ENCODE measurements at places on chromosomes 16 and 17.

DNA sequence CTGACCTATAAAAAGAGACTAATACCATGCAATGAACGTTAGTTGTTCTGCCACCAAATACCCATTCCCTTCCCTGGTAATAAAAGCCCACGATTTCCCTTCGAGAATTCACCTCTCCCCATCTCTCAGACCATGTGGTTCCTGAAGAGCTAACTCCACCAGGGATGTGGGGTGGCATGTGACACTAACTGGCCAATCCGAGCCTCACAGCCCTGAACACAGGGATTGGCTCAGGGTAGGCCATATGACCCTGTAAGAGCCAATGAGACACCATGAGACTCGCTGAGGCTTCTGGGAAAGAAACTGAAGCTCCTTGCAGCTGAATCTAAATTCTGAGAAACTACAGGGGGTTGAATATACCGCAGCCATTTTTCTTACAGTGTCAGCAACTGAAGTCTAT is 21.1 kb downstream of the HELZ start:
- peak; percentile 65 for DNase-seq

- no peak for DNase-seq
These were observed 52.3 kb downstream of the TOX3 start for GRCh38 chr16:52494621-52495020.

DNA sequence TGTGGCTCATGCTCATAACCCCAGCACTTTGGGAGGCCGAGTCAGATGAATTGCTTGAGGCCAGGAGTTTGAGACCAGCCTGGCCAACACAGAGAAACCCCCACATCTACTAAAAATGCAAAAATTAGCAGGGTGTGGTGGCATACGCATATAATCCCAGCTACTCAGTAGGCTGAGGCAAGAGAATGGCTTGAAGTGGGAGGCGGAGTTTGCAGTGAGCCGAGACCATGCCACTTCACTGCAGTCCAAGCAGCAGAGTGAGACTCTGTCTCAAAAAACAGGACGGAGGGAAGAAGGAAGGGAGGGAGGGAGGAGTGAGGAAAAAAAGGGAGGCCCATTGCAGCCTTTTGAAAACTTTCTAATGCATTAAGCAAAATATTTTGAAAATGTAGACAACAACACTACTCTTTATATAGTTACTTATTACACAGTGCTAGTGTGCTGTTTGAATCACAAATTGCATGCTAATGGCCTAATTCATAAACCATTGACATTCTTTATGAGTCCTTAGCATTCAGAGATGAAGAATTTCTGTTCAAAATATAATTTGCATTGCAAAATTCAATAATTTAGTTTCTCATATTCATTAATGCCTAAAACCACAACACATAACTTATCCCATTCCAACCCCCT is 59.4 kb downstream of the TMEM114 start:
- no peak for DNase-seq

GRCh38 chr17:71338396-71338795 is 782.4 kb upstream of the SOX9 start:
- DNase-seq: no peak

GRCh38 chr16:50282010-50282538 is 15.7 kb downstream of the ADCY7 start:
- peak; percentile 85 for DNase-seq

DNA sequence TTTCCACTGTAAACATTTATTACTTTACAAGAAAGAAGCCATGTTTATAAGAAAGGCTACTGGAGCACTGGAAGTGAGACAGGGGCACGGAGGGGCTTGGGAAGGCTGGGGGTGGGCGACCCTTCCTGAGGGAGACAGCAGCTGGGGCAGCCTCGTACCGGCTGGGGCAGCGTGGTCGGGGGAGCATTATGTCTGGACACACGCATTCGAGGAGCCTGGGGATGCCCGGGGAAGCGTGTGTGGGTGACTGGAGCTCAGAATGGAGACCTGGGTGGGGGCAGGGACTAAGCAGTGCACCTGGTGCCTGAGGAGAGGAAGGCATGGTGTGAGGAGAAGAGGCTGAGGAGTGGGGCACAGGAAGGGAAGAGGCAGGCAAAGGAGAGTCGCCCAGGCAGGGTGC is 64.5 kb downstream of the SRCIN1 start:
- DNase-seq: no peak

GRCh38 chr17:55201308-55201932 is 63.3 kb upstream of the HLF start:
- no peak for DNase-seq

DNA sequence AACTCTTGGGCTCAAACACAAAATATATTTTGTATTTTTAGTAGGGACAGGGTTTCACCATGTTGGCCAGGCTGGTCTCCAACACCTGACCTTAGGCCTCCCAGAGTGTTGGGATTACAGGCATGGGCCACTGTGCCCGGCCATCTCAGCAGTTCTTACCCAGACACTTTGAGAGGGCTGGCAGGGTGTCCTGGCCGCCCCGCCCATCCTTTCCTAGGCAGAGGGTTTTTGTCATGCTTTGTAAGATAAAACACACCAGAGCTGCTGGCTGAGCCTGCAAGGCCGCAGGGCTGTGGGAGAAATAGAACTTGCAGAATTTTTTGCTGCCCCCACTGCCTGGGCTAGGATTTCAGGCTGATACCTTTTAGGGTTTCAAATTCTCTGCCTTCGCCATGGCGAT is 8.7 kb downstream of the PPL start:
- no peak for DNase-seq

- DNase-seq: no peak
These were observed 226.7 kb upstream of the HSBP1 start for GRCh38 chr16:83581082-83581481.

DNA sequence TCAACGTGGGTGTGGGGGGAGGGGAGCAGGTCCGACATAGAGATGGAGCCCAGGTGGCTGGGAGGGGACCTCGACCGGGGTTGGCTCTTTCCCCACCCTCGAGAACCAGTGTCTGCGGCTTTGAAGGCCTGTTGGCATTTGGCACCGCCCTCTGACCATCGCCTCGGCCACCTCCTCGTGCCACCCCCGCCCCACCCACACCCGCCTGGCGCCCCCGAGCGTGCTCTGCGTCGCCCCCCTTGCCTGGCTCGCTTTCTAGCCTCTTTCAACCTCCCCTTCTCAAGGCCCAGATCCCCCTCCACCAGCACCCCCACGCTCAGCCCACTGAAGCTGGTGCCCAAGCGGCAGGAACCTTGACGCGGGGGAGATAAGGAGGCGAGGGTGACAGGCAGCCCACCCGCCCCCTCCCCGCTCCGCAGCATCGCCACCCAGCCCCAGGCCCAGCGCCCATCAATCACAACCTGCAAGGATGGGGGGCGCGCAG is 619 bp downstream of the CACNB1 start:
- peak; percentile 69 for DNase-seq

Data from activated CD4-positive, alpha-beta T cell treated with anti-CD3 and anti-CD28 coated beads, Interleukin-2, amount 10 ng/mL, durations not matched to agents 24 days and 14 days (primary cell).